ENCODE measurements at places on chromosomes 1 and 21.

GRCh38 chr1:245802941-245803665, 648.3 kb downstream of the KIF26B start:
- no peak for DNase-seq

DNA sequence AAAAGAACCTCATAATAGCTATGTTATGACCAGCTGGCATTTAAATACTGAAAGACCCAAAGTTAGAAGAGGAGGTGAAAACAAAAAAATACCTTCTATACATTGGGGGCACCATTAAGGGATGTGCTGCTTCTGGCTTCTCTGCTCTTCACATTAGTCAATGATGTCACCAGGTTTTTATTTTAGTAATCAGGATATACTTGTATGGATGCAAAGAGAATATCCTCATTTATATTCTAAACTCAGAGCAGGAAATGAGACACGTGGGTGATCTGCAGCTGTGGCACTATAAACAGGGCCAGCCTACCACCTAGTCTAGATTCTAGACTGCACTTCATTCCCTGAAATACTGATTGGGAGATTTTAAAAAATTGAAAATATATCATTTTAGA, 51.2 kb downstream of the WLS start:
- DNase-seq, result no peak

DNA sequence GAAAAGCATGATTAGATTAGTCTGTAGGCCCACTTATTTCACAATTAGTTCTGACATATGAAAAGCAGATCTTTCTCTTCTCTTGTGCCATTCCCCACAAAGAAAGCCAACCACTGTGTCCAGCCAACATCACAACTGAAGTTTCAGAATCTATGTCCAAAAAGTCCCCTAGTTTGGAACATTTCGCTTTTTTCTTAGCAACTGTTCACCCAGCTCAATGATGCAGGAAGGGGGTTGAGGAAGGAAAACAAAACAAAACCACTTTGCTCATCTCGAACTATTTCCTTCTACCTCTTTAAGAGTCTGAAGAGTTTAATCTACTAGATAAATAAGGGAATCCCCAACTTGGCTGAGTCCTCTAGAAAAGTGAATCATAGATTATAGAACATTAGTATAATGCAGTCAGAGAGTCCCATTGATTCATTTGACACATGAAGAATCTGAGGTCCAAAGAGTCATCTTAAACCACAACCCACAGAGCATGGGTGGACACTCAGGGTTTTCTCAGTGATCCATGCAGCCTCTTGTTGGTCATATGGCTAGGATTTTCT, 159.3 kb upstream of the SGIP1 start:
- DNase-seq, result no peak

DNA sequence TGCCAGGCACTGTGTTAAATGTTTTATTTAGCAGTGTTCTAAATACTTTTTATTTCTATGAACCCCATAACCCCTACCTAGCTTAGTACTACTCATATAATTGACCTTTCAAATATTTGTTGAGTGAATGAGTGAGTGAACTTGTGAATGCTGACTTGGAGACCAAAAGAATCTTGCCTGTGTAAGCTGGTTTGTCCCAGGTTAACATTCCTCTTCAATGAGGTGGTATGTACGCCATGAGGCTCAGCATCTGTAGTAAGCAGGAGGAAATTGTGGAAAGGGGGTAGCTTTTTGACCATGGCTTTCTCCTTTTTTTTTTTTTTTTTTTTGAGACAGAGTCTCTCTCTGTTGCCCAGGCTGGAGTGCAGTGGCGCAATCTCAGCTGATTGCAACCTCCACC, 14.6 kb downstream of the MED18 start:
- no peak for DNase-seq

DNA sequence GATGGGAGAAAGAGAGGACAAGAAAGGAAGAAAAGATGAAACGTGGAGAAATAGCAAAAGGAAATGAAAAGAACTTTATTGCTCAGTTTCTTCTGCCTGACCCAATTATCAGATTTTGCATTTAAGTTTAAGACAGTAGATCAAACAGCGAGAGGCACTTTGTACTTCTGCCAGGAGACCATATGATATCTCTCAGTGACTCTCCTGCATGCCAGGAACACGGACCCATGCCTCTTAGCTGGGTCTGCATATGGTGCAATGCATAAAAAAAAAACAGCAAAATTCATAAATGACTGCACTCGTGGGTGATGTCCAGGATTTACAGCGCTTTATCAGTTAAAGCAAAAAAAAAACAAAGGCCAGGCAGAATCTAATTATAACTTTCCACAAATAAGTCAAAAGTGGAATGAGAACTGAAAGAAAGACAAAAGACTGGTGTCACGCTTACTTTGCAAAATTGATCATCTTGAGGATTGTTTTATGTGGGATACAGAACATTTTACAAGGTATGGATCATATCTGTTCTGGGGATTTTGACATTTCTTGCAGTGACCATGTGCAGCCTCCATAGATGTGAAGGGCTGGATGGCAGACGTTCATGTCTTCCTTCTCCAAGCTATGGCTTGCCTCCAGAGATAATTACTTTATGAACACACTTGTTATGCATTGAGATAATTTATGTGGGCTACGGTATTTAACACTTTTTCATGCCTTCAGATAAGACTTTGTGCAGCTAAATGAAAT, 79.5 kb downstream of the RUNX1 start:
- no peak for DNase-seq

- DNase-seq, result no peak
Observed at GRCh38 chr1:219302697-219303096, 129.0 kb downstream of the LYPLAL1 start.

DNA sequence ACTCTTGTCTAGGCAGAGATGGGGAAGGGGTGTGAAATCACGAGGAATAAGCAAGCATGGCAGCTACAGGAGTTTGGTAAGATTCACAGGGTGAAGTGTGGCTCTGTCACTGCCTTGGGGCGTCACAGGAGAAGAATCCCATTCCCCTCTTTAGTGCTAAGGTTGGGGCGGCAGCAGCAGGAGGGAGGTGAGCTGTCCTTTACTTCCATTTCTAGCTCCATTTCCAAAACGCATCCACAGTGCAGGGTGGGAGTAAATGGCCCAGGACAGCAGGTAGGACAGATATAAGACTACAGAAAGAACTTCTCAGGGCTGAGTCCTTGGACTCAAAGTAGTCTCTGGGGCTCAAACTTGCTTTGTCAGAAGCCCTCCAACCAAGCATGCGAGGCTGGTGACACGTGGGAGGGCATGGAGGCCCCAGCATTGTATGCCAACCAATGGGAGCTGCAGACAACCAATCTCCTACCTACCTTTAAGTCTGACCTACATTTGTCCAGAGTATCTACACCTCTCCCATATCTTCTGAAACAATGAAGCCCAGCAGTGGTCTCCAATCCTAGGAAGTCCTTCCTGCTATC, 8.5 kb downstream of the MEF2D start:
- DNase-seq, result no peak

DNA sequence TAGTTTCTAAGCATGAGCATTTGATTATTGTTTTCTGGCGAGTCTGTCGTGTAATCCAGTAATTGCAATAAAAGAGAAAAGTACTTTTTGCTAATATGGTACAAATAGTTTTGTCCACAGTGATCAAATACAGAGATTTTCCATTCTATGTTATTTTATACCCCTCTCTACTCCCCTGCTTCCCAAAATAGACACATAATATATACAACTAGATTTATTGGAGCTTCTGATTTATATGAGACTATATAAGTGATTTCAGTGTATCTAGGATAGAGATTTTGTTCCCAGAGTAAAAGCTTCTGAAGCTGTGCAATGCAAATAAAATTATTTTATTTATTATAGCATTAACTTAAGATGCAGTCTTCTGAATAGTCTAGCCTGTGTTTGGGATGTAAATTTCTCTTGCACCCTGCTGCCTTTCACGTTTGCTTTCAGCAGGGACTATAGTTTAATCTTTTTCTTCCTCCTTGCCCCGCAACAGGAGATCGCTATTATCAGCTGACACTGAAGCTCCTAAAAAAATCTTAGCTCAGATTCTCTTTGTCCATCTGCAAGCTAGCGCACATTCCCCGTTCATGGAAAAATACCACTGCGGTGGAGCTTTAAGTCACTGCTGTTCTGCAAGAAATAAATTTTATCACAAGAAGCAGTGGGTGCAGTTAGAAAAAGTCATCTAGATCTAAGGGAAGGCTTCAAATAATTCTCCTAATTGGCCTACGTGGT, 273.3 kb downstream of the DISC1 start:
- DNase-seq, result no peak

GRCh38 chr21:14243874-14244273, 27.9 kb downstream of the RBM11 start:
- no peak for DNase-seq

GRCh38 chr1:93629101-93630059, 52.3 kb downstream of the BCAR3 start:
- no peak for DNase-seq

GRCh38 chr1:109500941-109501381, 7.1 kb downstream of the CYB561D1 start:
- DNase-seq, result no peak

DNA sequence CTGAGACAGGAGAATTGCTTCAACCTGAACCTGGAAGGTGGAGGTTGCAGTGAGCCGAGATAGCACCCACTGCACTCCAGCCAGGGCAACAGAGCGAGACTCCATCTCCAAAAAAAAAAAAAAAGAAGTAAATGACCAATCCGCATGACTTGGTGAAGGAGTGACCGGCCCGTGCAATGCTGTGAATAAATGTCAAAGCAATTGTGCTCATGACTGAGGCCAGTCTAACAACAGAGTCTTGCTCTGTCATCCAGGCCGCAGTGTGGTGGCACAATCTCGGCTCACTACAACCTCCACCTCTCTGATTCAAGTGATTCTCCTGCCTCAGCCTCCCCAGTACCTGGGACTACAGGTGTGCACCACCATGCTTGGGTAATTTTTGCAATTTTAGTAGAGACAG, 27.8 kb upstream of the SLC19A1 start:
- no peak for DNase-seq

- DNase-seq, result no peak
Observed at GRCh38 chr1:61389926-61390845, 307.8 kb downstream of the NFIA start.

- DNase-seq, result no peak
Observed at GRCh38 chr1:43586136-43586731, 55.6 kb downstream of the PTPRF start.

DNA sequence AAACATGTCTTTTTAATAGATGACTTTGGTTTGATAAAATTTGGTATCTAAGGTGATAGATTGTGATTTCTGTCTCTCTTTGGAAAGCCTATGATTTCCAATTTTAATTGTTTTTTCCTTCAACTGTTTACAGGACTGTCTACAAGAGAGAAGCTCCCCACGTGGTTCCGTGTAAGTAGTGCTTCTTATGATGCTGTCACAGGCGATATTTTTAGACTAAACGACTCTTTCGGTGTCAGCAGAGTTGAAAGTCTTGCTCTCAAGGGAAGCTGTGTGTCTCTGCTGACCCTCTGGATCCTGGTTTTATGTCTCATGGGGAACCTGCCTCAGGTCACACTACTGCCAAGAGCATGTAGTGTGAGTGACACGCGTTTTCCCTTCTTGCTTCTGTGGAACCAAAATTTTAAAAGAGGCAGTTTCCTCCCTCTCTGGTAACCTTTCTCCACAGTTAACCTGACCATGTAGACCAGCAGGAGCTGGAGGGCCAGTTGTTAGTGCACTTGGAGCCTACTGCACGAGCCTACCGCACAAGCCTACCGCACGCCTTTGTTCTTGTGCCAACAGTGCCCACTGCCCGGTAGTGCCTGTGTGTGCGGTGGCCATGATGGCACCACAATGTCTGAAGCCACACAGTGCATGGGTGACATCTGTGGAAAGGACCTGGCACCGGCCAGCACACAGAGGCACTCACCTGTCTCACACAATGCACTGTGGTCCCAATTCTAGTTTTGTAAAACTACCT, 91.9 kb downstream of the PCBP3 start:
- no peak for DNase-seq

- no peak for DNase-seq
Observed at GRCh38 chr1:169762699-169763098, 28.8 kb upstream of the SELE start.

- no peak for DNase-seq
Observed at GRCh38 chr1:86998727-86999126, 84.3 kb downstream of the HS2ST1 start.

DNA sequence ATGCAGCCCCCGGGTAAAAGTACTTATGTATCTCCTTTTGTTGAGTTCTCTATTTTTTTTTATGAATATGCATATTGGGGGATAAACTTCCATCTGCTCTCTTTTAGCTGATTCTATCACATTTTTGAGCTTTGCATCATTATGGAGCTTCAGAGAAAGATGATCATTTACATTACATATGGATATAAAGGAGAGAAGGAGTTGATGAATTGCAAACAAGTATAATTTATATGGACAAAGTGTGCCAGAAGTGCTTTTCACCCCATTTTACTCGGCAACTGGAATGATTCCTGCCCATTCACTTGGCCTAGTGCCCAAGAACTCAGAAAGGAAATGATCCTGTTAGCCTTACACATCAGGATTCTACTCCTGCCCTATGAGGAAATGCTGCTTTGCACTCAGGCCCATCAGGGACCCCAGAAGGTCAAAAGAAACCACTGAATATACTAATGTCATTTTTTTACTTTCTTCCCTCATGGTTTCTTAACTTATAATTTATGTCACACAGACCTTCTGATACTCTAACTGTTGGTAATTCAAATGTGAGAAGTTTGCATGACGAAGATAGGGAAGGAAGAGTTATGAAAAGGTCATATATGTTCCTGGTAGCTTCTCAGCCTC, 65.6 kb downstream of the SAMSN1 start:
- DNase-seq, result no peak

DNA sequence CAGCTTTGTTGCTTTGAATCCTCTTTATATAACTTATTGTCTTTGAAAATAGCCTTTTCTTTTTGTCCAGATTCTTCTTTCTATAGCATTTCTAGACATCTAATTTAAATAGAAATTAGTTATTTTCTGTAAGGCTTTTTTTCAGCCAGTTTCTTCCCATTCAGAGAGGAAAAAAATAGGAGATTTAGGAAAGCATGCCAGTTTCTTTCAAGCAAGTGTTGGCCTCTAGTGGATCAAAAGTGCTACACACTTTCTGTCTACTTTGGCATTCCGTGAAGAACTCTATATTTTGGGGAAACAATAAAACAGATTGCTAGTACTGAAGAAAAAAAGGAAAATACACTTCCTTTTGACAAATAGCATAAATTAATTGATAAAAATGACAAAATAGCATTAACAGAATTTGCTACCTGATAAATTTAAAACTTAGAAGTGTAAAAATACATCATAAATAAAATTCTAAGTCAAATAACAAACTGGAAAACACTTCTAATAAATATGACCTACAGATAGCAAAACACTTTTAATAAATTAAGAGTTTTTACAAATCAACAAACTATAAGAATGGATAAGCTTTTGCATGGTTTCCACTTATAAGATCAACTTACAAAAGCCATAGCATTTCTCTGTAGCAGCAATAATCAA, 13.1 kb upstream of the EXO1 start:
- DNase-seq, result no peak
